Aorta (tissue), 5 donors: ENCODE measurements at places on chromosomes 4 and X. TPM values are rescaled to one million over a fixed set of nuclear protein-coding genes. Genes with fewer than 3 reads are reported as not detected.

GRCh38 chrX:24333371-24333770 lies 19.5 kb upstream of the SUPT20HL2 start:
- no peak for DNase-seq
- no peaks in the 10 kb centered on the region for H3K27me3 ChIP-seq
- no peak overlapping the region for H3K27ac ChIP-seq
- H3K4me1 ChIP-seq, result no peaks in the 10 kb centered on the region

DNA sequence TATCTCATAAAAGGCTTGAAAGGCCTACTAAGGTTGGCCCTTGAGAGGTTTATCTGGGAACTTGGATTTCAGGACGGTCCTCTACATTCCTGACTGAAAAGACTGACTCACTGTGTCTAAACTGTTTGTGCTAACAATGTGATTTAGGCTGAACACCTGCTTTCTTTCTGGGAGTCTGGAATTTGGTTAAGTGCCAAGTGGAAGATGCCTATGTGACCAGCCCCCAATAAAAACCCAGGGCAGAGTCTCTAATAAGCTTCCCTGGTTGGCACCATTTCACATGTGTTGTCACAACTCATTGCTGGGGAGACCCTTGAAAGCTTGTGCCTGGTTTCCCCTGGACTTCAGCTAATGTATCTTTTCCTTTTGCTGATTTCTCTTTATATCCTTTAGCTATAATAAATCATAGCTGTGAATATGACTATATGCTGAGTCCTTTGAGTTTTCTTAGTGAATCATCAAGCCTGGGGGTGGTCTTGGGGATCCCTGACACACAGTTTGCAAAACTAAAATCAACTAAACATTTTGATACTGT lies 55.1 kb downstream of the GPR82 start:
- no peaks in the 10 kb centered on the region for H3K4me1 ChIP-seq
- H3K4me3 ChIP-seq, result no peak overlapping the region
- no peaks in the 10 kb centered on the region for H3K36me3 ChIP-seq
- no peak for DNase-seq
- no peak overlapping the region for H3K27ac ChIP-seq

GRCh38 chr4:6107886-6108285 lies 89.7 kb upstream of the C4orf50 start:
- H3K27ac ChIP-seq, result no peak overlapping the region
- no peaks in the 10 kb centered on the region for H3K4me1 ChIP-seq
- H3K27me3 ChIP-seq, result no peaks in the 10 kb centered on the region
- no peak overlapping the region for H3K4me3 ChIP-seq

GRCh38 chrX:112391313-112391712 lies 288.4 kb downstream of the LHFPL1 start:
- H3K27me3 ChIP-seq, result no peaks in the 10 kb centered on the region
- H3K27ac ChIP-seq, result no peak overlapping the region
- no peaks in the 10 kb centered on the region for H3K36me3 ChIP-seq
- no peaks in the 10 kb centered on the region for H3K4me1 ChIP-seq
- no peak overlapping the region for H3K4me3 ChIP-seq

DNA sequence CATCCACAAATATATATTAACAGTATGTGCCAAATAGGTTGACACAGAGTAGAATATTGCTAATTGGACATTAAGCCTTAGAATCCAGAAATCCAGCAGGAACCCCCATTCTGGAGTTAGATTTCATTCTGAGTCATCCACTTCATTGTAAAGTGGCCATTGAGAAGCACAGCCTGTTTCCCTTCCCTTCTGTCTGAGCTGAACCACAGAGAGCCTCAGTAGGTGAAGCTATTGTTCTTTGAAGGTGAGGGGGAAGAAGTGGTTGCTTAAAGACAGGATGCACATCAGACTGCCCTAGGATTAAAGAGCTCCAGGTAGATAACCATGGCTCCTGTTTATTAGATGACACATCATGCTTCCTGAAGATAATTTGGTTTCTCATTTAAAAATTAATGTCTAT lies 30.6 kb upstream of the MCF2 start:
- H3K27me3 ChIP-seq, result no peaks in the 10 kb centered on the region
- H3K4me3 ChIP-seq, result no peak overlapping the region
- no peaks in the 10 kb centered on the region for H3K4me1 ChIP-seq
- H3K36me3 ChIP-seq, result no peaks in the 10 kb centered on the region

DNA sequence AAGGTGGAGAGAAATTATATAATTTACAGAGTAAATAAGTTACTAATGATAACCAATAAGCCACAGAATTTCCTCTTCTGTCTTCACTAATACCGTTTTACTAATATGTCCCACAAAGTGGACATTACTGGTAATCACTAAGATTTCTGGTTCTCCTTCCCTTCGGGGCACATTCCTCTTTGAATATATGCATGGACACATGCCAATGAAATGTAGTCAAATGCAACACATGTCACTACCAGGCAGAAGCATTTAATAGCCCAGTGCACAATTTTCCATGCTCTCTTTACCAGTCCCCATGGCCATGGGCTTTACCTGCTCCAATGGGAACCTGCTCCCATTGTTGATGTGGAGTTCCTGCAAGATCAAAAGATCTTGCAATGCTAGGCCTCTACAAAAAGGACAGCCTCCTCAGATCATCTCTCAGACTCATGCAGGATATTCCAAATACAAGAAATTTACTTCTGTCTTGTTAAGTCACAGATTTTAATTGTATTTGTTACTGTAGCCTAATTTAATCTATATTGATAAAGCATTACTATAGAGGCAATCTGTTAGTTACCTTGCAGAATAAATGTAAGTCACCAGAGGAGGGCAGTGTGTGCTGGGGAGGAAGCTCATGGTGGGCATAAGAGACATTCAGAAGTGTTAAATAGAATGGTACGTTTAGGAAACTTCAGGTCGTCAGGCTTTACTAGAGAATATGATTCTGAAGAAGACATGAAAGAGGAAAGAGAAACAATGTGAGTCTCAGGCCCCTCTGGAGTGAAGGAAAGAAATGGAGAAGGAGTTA lies 37.1 kb upstream of the INPP4B start:
- no peaks in the 10 kb centered on the region for H3K36me3 ChIP-seq
- H3K4me1 ChIP-seq, result no peaks in the 10 kb centered on the region
- H3K4me3 ChIP-seq, result no peak overlapping the region
- DNase-seq, result no peak
- no peaks in the 10 kb centered on the region for H3K27me3 ChIP-seq
- no peak overlapping the region for H3K27ac ChIP-seq

DNA sequence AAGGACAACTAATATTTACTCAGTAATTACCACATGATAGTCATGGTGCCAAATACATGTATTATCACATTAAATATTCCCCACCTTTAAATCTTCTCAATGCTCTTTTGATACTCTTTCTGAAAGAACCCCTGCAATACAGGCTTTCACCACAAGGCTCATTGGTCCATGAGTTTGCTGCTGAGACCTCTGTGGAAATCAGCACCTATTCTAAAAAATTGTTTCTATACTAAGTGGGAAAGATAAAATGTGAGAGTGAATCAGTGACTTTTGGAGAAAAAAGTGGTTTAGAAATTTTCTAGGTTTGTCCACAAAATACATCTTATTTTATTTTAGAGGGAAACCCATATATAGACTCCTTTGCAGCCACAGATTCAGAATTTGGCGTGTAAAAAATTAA lies 257.3 kb downstream of the ZIC3 start:
- H3K27ac ChIP-seq, result no peak overlapping the region
- H3K4me3 ChIP-seq, result no peak overlapping the region
- H3K4me1 ChIP-seq, result no peaks in the 10 kb centered on the region
- H3K36me3 ChIP-seq, result no peaks in the 10 kb centered on the region
- DNase-seq, result no peak
- no peaks in the 10 kb centered on the region for H3K27me3 ChIP-seq

GRCh38 chrX:136778916-136779315 lies 1.8 kb downstream of the ARHGEF6 start:
- H3K27me3 ChIP-seq, result no peaks in the 10 kb centered on the region
- no peak overlapping the region for H3K27ac ChIP-seq
- no peaks in the 10 kb centered on the region for H3K36me3 ChIP-seq
- H3K4me1 ChIP-seq, result no peaks in the 10 kb centered on the region

DNA sequence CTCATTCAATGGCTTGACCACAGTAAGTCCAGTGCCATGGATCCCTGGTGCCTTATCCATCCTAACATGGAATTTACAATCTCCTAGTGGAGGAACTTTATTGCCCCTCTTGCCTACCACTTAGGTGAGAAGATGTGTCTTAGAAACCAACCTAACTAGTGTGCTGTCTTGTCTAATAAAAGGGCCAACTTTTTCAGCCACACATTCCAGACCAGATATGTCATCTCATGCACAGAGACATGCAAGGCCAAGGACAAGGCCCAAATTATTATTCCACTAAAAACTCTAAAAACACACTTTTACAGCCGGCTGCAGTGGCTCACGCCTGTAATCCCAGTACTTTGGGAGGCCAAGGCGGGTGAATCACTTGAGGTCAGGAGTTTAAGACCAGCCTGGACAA lies 10.6 kb upstream of the PRDX4 start:
- H3K4me1 ChIP-seq, result no peaks in the 10 kb centered on the region
- no peaks in the 10 kb centered on the region for H3K36me3 ChIP-seq
- DNase-seq, result no peak

The TMPRSS11D gene
- total RNA-seq, result not detected

The CTAG1B gene
- total RNA-seq, result not detected

The CPXCR1 gene
- total RNA-seq, result not detected
